ENCODE measurements at places on chromosomes 5 and 9. TPM values are rescaled to one million over a fixed set of nuclear protein-coding genes. Genes with fewer than 3 reads are reported as not detected.

DNA sequence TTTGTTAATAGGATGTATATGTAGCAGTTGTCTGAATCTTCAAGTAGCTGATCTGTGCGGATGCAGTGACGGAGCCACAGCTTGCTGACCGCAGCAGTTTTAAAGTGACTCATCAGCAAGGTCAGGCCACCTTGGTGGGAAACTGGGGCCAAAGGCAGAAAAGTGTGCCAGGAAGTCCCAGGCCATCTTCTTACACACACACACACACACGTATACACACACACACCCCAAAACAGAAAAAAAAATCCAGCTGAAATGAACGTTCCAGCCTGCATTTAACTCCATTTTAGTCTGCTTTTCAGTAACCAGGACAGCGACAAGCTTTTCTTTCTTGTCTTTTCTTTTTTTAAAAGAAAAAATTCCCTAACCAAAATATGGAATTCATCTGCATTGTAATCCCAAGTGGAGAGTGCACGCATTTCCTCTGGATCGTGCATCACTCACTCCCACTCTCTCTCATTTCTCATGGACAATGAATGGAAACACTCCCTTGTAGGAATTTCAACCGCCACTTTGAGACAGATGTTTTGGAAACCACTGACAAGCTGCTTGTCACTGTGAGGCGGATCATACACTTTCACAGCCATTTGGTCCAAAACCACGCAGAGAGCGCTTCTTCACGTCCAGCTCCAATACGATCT lies 103.9 kb downstream of the LHFPL2 start:
- DNase-seq: no peak

- no peak for DNase-seq
Observed at GRCh38 chr5:143065185-143065965, 295.2 kb downstream of the ARHGAP26 start.

- no peak for DNase-seq
Observed at GRCh38 chr5:54589786-54590185, 72.2 kb downstream of the SNX18 start.

- DNase-seq: no peak
Observed at GRCh38 chr9:122510502-122510901, at the start of gene OR1J2. TSS of gene OR1J2 (plus strand) at chr9:122510802. CDS start at chr9:122510802, 0 bp downstream.

- no peak for DNase-seq
Observed at GRCh38 chr9:33011831-33012230, 10.4 kb upstream of the APTX start.

- DNase-seq: no peak
Observed at GRCh38 chr5:9987101-9987500, 262.6 kb downstream of the ATPSCKMT start.

FPGS gene
- total RNA-seq: 90.7 TPM

SLC6A7 gene
- not detected for total RNA-seq

All from endothelial cell of umbilical vein (primary cell).